ENCODE measurements at places on chromosomes 2 and 18.

GRCh38 chr18:63879709-63880108 lies 7.8 kb upstream of the SERPINB2 start:
- DNase-seq = no peak

- no peak for DNase-seq
Measured at GRCh38 chr2:51528156-51528555, 496.2 kb upstream of the NRXN1 start.

DNA sequence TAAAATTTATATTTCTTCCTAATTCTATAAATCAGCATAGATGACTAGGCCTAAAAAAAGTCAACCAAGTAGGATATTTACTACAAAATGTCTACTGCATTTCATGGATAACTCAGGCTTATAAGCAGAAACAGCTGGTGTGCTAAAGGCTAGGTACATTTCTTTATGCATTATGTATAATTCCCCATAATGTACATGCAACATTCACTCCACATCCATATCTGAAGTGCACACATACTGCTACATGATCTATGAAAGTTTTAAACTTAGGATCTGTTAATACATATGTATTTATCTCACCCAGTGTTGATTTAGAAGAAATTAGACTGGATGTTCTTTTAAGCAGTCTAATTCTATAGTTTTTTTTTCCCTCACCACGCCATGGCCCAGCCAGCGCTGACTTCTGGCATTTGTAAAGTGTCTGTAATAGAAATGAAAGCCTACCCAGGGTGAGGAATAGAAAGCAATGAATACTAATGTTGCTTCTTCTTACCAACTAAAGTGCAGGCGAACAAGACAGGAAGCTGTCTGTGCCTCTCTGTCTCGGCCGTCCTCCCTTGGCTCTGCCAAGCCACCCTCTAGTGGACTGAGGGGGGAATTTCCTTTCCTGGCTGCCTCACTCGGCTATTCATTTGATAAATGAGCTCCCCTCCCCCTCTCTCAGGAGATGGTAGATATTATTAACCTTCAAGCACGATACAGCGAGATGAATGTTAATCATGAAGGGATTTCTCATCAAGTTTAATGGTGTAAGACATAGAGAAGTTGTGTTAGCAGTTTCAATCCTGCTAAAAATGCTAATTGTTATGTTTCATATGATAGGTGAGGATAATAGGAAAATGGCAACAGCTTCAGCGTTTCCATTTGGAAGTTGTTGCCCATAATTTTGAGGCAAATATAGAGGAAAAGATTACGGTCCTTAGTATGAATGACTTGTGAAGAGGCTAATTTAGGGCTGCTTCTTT lies 384.5 kb downstream of the MTX2 start:
- peak; percentile 76 for DNase-seq

- no peak for DNase-seq
Measured at GRCh38 chr18:10973567-10974203, 175.7 kb downstream of the PIEZO2 start.

GRCh38 chr2:14910654-14911053 lies 278.1 kb downstream of the LRATD1 start:
- no peak for DNase-seq

DNA sequence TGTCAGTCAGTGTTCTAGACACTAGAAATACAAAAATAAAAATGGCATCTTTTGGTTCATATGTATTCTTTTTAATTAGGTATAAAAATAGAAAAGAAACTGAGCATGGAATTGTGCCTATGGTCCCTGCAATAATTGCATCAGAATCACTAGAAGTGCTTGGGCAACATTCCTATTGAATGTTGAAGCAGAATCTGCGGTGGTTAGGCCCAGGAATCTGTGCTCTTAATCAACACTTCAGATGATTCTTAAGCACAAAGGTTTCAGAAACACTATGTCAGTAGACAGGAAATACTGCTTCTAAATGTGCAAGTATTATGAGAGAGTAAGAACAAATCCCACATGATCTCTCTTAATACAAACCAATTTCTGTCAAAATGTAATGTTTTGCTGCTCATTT lies 20.3 kb upstream of the RBBP8 start:
- no peak for DNase-seq

GRCh38 chr2:10253596-10254372 lies 48.9 kb upstream of the HPCAL1 start:
- DNase-seq = peak; percentile 36

DNA sequence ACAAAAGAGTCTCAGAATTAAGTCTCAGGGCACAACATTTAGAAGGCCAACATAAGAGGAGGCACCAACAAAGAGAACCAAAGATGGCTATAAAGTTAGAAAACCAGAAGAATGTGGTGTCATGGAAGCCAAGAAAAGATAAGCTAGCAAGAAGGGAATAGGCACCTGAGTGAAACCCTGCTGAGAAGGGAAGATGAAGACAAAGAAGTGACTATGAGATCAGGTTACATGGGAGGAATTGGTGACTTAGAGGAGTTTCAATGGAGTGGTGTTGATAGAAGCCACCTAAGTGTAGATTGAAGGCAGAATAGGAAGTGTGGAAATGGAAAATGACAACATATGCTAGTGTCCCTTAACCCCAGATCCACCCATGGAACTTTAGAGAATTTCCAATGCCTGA lies 327.6 kb upstream of the KCNJ3 start:
- no peak for DNase-seq

DNA sequence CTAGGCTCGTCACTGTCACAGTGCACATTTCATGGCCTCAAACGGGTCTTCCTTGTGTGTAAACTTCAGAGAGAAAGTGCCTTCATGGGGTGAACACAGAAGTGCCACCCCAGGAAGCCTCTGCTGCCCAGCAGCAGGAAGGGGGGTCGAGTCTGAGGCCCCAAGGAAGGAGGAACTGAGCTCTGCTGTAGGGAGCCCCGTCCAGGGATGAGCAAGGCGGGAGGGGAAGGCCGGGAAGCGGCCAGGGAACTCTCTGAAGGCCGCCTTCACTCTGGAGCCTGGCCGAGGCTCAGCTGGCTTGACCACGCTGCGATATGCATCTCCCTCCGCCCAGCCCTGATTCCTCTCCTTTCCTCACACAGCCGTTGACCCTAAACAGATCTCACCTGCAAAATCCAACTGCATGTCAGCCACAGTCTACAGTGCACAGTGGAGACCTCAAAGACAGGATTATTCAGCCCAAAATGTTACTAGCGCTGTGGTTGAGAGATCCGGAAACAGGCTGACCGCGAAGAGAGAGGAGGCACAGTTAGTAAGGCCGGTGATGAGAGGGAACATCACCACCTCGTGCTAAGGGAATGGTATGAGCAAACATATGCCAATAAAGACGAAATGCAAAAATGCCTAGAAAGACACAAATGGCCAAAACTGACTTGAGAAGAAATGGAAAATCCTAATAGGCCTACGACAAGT lies 34.2 kb upstream of the CTDP1 start:
- no peak for DNase-seq

DNA sequence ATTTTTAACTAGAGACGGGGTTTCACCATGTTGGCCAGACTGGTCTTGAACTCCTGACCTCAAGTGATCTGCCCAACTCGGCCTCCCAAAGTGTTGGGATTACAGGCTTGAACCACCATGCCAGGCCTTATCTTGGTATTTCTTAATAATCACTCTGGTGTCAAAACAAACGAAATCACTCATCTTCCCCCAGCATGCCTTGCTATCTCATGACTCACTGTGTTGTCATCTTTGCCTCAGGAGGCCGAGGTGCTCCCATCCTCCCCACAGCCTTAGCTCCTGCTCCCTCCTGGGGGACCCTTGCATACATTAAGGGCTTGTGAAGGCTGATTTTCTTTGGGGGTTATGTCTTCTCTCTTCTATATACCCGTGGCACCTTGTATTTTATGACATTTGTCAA lies 250.1 kb upstream of the DPP10 start:
- DNase-seq = no peak

DNA sequence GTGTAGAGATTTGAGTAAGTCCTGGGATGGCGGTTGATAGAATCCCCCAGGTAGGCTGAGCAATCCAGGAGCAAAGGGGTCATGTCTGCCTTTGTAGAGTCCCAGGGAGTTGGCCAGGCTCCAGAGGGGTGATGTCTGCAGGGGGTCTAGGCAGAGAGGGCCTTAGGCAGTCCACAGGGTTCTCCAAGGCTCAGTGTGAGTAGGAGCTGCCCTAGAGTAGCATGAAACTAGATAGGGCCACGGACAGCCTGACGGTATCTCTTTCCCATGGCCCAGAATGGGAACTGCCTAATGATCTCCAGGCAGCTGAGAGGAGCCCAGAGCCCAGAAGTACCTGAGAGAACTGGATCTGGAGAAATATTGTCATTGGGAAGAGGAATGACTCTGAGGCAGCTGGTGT lies 9.0 kb upstream of the FAM136A start:
- DNase-seq = no peak

GRCh38 chr2:134141598-134142340 lies 112.1 kb upstream of the MGAT5 start:
- DNase-seq = no peak

- no peak for DNase-seq
Measured at GRCh38 chr2:101162561-101163330, 11.6 kb upstream of the TBC1D8 start.

GRCh38 chr2:37934591-37935513 lies 9.8 kb downstream of the RMDN2 start:
- no peak for DNase-seq

- DNase-seq = peak; percentile 66
Measured at GRCh38 chr2:42105330-42106256, 57.8 kb downstream of the PKDCC start.

GRCh38 chr2:201448061-201448460 lies 3.2 kb downstream of the TRAK2 start:
- no peak for DNase-seq

GRCh38 chr18:76972241-76972640 lies 149.9 kb downstream of the ZNF236 start:
- DNase-seq = no peak

- DNase-seq = peak; percentile 71
Measured at GRCh38 chr18:76351961-76352581, 143.0 kb downstream of the ZNF516 start.

DNA sequence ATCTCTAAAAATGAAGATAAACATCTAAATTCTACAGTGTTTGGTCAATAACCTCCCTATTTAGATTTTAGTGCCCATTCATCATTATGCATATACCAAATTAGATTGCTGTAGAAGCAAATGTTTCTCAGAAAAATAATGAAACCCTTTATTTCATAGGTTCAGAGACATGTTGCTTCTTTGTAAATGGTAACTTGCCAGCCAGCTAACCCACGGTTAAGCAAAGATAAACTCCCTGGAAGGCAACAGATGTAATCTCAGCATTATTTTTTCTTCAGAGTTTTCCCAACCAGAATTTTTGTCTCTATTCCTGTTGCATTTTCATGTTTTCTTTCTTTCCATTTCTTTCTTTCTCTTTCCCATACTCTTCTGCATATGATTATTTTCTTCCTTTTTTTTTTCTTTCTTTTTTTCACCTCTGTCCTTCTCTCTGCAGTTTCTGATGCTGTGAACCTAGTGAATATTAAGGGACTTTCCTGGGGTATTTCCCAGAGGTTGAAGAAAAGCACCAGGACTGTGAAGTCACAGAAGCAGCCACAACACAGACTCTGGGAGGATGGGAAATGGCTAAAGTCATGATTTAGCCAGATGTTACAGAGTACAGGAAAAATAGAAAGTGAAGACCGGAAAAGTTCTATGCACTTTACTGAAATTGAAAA lies 50.0 kb upstream of the DSG1 start:
- no peak for DNase-seq

DNA sequence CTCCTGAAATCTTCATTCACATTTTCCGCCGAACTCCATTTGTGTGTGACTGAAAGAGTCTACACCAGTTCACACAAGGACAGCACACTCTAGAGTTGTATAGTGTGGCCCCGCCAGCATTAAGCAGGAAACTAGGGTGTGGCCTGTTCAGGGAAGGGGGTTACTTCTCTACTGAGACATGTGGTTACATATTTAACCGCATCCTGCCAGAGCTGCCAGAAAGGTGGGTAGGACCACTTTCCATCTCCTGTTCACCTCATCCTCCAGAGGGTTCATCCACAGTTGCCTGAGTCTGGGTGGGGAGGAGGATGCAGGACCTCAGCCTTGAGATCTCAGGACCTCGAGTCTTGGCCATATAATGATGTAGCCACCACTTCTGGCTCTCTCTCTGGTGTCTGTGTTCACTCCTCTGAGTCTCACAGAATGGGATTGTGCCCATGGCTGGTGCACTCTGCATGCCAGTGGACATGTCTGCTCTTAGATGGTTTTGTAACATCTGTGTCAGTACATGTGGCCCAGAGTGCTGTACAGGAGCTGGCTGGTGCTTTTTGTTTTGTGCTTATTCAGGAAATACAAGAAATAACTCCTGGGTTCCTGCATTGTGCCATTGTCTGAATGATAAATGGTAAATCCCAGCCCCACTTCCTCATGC lies 7.7 kb upstream of the SP140L start:
- no peak for DNase-seq

DNA sequence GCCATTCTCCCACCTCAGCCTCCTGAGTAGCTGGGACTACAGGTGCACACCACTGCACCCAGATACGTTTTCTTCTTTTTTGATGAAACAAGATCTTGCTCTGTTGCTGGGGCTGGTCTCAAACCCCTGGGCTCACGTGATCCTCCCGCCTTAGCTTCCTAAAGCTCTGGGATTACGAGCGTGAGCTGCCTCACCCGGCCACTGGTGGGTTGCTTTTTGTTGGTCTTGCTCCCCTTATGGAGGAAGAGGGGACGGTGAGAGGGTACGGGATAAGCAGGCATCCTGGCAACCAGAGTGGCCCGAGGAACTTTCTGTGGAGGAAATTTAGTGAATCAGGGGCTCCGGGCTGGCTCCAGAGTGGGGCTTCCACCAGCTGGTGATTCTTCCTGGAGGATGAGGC lies 222.3 kb downstream of the HDAC4 start:
- DNase-seq = no peak

DNA sequence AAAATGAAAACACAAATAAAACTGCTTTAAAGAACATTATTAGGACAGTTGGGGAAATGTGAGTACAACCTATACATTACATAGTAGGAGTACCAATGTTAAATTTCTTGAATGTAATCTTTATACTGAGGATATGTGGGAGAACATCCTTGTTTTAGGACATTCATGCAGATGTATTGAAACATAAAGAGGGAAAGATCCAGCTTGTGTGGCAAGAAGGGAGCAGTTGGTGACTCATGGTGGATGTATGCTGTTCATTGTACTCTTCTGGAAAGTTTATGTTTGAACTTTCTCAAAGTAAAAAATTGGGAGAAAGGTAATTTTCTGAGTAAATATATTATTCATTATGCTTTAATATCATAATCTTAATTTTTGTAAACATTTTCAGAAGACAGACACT lies 132.1 kb upstream of the DLGAP1 start:
- no peak for DNase-seq

GRCh38 chr2:217626926-217627325 lies 375.9 kb downstream of the TNS1 start:
- no peak for DNase-seq

- DNase-seq = no peak
Measured at GRCh38 chr2:66693076-66693965, 258.4 kb downstream of the MEIS1 start.
